ENCODE measurements at places on chromosomes 7 and 10. TPM values are rescaled to one million over a fixed set of nuclear protein-coding genes. Genes with fewer than 3 reads are reported as not detected.

DNA sequence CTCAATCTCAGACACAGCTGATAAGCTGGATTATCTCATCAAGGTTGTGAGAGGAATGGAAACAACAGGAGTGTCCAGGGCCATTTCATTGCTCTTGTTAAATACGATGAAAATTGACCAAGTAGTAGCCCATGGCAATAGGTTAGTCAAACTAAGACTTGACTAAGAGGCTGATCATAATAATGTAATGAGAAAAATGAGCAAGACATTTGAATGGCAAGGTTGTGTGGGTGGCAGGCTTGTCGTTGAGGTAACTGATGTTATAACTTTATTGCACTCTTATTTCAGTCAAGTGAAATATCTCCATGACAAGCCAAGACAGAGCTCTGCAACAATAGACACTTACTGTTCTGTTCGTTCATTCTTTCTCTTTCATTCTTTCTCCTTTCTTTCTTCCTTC, 532.0 kb downstream of the GATA3 start:
- H3K27me3 ChIP-seq: peaks cover 15% of the 10 kb centered on the region
- DNase-seq: no peak
- H3K4me3 ChIP-seq: no peak overlapping the region
- no peaks in the 10 kb centered on the region for H3K4me1 ChIP-seq
- H3K27ac ChIP-seq: no peak overlapping the region

DNA sequence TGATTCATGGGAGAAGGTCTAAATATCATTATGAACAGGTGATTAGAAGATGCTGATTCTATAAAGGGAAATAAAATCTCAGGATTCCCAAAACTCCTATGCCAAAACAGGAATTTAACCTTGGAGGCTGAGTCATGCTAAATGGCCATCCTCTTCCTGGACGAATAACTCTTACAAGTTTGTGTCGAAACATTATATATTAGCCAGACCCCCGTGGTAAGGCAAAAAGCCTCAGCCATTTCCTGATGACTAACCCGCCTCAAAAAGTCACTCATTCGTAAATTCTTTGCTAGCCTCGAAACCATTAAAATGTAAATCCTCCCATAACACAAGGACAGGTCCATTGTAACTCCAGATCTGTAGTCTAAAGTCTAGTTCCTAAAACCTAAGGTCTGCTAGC, 32.0 kb downstream of the CUL2 start:
- DNase-seq: no peak
- no peaks in the 10 kb centered on the region for H3K4me1 ChIP-seq
- no peak overlapping the region for H3K27ac ChIP-seq
- no peaks in the 10 kb centered on the region for H3K27me3 ChIP-seq
- peaks cover 12% of the 10 kb centered on the region for H3K36me3 ChIP-seq

DNA sequence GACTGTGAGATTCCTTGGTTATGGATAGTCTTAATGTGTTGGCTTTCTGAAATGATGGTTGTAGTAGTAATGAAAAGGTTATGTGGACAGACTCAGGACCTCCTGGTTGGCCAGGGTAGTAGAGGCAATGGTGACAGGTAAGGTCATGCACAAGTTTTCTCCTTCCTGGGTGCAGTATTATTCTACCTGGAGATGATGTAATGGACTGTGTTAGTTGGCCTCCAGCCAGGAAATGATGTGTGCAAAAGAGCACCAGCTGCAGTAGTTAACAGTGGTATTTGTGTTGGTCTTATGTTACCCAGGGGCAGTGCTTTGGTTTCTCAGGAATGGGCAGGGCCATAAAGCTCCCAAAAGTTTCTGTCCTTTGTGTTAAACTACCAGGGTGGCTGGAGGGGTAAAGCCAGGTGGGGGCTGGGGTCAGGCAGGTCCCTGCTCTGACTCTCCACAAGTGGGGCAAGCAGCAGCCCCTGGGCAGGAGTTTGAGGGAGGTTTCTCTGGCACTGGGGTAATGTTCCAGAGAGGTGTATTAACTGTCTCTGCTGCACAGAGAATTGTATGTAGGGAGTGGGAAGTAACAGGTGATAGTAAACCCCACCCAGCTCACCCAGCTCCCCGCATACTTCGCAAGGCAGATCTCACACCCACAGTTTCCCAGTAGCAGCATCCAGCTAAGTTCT, 36.3 kb downstream of the GPR22 start:
- no peak for DNase-seq
- peaks cover 34% of the 10 kb centered on the region for H3K36me3 ChIP-seq
- no peaks in the 10 kb centered on the region for H3K27me3 ChIP-seq
- no peak overlapping the region for H3K27ac ChIP-seq

- H3K4me1 ChIP-seq: peaks cover 16% of the 10 kb centered on the region
- peak overlapping the region; percentile 80 for H3K27ac ChIP-seq
- peaks cover 89% of the 10 kb centered on the region for H3K27me3 ChIP-seq
- peak overlapping the region; percentile 50 for H3K4me3 ChIP-seq
- DNase-seq: no peak
Measured at GRCh38 chr10:117541405-117541908, 1.1 kb upstream of the EMX2 start.

GRCh38 chr10:71981015-71981875, 17.1 kb downstream of the CHST3 start:
- no peaks in the 10 kb centered on the region for H3K27me3 ChIP-seq
- no peak overlapping the region for H3K4me3 ChIP-seq
- DNase-seq: no peak
- H3K27ac ChIP-seq: no peak overlapping the region
- H3K36me3 ChIP-seq: no peaks in the 10 kb centered on the region

- no peak overlapping the region for H3K4me3 ChIP-seq
- peaks cover 50% of the 10 kb centered on the region for H3K27me3 ChIP-seq
- H3K27ac ChIP-seq: no peak overlapping the region
- H3K4me1 ChIP-seq: no peaks in the 10 kb centered on the region
- DNase-seq: no peak
Measured at GRCh38 chr10:2728087-2728486, 339.3 kb upstream of the PFKP start.

DNA sequence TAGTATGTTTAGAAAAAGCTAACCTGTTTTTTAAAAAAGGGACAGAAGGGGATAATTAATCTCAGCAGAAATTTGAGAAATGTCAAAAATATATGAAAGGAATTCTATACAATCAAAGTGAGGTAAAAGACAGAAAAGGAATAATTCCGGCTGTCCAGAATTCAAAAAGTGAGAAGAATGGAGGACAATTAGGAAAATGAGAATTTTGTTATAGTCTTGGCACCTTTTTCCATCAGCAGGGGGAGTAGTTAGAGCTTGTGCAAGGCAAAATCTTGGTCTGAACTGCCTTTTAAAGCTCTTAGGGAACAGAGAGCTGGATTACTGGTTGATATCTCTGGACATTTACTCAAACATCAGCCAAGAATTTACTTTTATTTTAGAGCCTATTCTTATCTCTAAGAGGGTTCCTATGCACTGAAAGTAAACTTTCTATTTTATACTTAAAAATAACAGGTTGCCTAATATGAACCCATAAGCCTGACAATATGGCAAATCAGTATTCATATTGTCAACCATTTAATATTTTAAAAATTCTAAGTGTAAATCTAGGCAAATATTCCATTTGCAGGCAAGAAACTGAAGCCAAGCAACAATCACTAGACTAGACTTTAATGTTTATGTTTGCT, 185.6 kb downstream of the ANK3 start:
- H3K36me3 ChIP-seq: no peaks in the 10 kb centered on the region
- H3K4me1 ChIP-seq: peaks cover 3% of the 10 kb centered on the region
- DNase-seq: no peak
- no peaks in the 10 kb centered on the region for H3K27me3 ChIP-seq

- H3K4me1 ChIP-seq: peaks cover 4% of the 10 kb centered on the region
- H3K27ac ChIP-seq: no peak overlapping the region
- no peak overlapping the region for H3K4me3 ChIP-seq
- no peaks in the 10 kb centered on the region for H3K36me3 ChIP-seq
- H3K27me3 ChIP-seq: no peaks in the 10 kb centered on the region
Measured at GRCh38 chr7:34109936-34110780, 204.8 kb downstream of the BMPER start.

DNA sequence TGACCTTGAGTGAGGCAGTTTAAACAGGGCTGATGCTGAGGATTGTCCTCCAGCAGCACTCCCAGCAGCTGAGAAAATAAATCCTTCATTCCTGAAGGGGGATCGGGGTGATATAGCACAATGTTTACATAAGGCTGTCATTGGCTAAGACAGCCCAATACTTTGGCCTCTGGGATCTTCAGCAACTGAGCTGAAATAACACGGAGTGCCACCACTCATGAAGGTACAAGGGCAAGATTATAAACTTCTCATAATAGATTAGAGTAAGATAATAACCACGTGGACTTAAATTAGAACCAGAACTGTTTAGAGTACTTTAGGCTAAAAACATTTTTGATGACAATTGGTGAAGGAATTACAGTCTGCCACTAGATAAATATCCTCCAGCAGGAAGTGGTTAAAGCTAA, 70.0 kb upstream of the PAPSS2 start:
- H3K4me3 ChIP-seq: no peak overlapping the region
- no peaks in the 10 kb centered on the region for H3K27me3 ChIP-seq
- no peak overlapping the region for H3K27ac ChIP-seq
- DNase-seq: no peak
- peaks cover 25% of the 10 kb centered on the region for H3K4me1 ChIP-seq

DNA sequence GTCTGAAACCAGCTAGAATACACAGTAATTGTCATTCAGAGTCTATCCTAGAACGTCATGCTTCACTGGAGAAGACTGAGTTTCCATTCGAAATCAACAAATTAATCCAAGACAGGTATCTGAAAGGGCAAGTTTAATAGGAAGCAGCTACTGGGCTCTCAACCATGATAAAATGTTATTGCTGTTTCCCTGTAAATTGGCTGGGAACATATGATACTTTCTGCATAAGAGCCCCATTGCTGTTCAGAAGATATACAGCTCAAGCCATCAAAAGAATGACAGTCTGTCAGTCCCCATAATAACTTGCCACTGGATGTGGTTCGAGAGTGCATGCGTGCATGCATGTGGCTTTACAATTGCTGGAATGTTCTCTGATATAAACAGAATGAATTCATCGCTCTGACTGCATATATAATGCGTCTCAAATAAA, 129.0 kb downstream of the HIBADH start:
- DNase-seq: no peak
- H3K4me3 ChIP-seq: no peak overlapping the region
- H3K4me1 ChIP-seq: no peaks in the 10 kb centered on the region

DNA sequence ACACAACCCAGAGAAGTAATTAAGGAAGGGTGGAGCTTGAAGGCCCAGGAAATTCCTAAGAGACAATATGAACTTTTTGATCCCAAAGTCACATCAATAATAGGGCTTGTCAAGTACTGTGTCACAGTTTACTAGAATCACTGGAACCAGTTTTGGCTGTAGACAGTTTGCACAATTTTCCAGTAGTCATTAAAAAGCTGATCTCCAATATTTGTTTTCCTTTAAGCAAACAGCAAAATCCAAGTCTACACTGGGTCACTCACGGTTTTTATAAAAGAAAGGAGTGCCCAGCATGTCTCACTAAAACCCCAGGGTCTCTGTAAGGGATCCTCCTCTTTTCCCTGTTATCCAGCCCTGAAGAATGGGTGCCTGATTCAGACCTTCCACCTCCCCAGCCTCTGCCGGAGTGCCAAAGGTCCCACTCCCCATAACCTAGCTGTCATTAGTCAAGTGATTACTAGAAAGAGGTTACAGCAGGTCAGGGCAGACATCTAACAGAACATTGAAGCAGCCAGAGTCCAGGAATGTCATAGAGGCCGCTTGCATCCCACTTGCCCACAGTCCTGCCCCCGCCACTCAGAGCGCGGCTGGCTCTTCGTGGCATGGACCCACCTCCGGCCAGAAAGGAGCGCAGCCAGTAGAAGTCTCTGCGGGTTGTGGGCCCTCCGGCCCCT, 552 bp downstream of the SLC25A16 start:
- no peaks in the 10 kb centered on the region for H3K27me3 ChIP-seq
- H3K4me1 ChIP-seq: peaks cover 10% of the 10 kb centered on the region
- H3K27ac ChIP-seq: peak overlapping the region; percentile 99
- no peak for DNase-seq
- peak overlapping the region; percentile 89 for H3K4me3 ChIP-seq
- H3K36me3 ChIP-seq: no peaks in the 10 kb centered on the region

DNA sequence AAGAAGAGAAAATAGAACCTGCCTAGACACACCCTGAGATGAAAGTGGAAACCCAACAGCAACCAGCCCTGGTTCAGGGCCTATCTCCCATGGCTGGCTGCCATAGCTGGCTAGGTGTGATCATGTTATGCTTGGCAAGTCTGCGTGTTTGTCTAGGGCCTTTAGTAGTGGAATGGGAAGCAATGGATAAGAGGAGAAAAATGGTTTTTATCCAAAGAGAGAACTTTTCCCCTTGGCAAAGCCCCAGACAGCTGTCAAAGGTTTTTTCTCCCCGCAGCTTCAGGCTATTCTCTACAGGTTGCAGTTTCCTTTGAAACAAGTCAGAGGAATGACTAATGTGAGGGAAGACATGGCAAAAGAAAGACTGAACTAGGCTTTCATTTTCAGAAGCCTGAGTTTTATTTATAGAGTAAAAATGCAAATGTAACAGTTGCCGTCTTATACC, 161.5 kb downstream of the SEMA3D start:
- H3K36me3 ChIP-seq: peaks cover 13% of the 10 kb centered on the region
- H3K27me3 ChIP-seq: no peaks in the 10 kb centered on the region
- no peaks in the 10 kb centered on the region for H3K4me1 ChIP-seq
- no peak for DNase-seq

DNA sequence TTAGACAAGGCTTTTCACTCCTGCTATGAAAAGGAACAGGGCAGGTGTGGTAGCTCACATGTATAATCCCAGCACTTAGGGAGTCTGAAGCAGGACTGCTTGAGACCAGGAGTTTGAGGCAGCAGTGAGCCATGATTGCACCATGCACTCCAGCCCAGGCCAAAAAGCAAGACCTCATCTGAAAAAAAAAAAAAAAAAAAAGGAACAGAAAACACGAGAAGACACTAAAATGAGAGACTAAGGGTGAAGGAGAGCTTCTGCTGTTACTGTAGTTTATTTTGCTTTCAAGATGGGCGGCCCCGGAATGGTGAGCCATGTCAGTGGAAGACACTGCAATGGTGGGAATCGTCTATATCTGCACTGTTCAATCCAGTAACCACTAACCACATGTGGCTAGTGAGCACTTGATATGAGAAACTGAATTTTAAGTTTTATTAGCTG, 9.9 kb downstream of the PIP4K2A start:
- no peak for DNase-seq
- peaks cover 4% of the 10 kb centered on the region for H3K36me3 ChIP-seq
- no peaks in the 10 kb centered on the region for H3K27me3 ChIP-seq
- H3K4me3 ChIP-seq: no peak overlapping the region
- H3K4me1 ChIP-seq: peaks cover 25% of the 10 kb centered on the region

DNA sequence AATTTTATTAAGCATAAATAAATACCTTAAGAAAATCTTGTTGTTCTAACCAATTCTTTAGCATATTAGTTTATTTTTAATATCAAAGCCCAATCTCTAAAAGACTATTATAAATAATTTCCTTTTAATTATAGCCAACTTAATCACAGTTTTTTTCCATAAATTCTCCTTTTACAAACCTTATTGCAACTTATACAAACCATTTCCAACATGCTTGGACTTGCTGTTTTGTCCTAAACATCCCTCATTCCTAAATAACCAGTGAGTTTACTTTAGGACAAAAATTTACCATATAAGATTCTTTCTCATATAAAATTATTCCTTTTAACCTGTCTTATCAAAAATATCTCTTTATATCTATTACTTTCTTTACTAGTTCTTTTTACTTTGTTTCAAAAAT, 25.2 kb upstream of the LSM8 start:
- no peak for DNase-seq
- peaks cover 7% of the 10 kb centered on the region for H3K27me3 ChIP-seq
- H3K4me1 ChIP-seq: no peaks in the 10 kb centered on the region

The LFNG gene
- total RNA-seq: 10.6 TPM

The PRSS37 gene
- total RNA-seq: not detected

The NUDT5 gene
- total RNA-seq: 56.5 TPM

The PON1 gene
- 2.3 TPM for total RNA-seq

The PTN gene
- total RNA-seq: 3.1 TPM

The EIF4H gene
- total RNA-seq: 220 TPM

The DGKI gene
- 0.91 TPM for total RNA-seq

The GPR26 gene
- total RNA-seq: not detected

The GTF2IRD1 gene
- 60.7 TPM for total RNA-seq

The ELOVL3 gene
- not detected for total RNA-seq

The SYNPO2L gene
- 0.07 TPM for total RNA-seq

Data from progenitor cell of endocrine pancreas (in vitro differentiated cells).